ENCODE measurements at places on chromosomes 11 and 22.

DNA sequence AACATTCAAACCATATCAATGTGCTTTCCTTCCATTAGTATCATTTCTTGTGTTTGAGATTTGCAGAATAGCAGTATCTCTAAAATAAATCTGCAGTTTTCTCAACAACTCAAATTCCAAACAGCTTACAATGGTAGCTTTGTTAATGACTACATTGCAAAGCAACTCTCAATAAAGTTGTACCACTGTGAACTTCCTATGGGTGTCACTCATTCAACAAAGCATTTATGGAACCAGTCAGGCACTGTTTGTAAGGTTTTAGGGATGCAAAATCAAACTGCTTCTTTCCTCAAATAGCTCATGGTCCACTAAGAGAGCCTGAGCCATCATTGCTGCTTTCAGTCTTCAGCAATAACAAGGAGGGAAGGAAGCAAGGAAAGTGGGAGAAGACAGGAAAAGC is 91.0 kb downstream of the CCDC83 start:
- DNase-seq: no peak

- no peak for DNase-seq
These were observed 471 bp upstream of the AHNAK start for GRCh38 chr11:62546929-62547625.

DNA sequence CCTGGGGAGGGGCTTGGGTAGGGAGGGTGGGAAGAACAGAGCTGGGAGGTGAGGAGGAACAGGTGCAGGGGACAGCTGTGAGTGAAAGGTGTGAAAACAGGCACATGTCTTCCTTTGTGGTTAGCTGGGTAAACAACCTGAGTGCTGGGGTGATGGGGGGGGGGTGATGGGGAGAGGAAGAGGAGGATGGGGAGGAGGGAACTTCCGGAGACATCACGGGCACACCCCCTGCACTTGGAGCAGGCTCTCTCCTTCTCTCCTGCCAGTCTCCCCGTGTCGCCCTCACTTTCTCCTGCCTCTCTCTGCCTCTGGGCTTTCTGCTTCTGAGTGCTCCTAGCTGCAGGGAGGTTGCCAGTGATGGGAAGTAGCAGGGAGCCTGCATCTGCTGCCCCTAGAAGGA is 8.8 kb downstream of the CXCR5 start:
- DNase-seq: peak; percentile 24

DNA sequence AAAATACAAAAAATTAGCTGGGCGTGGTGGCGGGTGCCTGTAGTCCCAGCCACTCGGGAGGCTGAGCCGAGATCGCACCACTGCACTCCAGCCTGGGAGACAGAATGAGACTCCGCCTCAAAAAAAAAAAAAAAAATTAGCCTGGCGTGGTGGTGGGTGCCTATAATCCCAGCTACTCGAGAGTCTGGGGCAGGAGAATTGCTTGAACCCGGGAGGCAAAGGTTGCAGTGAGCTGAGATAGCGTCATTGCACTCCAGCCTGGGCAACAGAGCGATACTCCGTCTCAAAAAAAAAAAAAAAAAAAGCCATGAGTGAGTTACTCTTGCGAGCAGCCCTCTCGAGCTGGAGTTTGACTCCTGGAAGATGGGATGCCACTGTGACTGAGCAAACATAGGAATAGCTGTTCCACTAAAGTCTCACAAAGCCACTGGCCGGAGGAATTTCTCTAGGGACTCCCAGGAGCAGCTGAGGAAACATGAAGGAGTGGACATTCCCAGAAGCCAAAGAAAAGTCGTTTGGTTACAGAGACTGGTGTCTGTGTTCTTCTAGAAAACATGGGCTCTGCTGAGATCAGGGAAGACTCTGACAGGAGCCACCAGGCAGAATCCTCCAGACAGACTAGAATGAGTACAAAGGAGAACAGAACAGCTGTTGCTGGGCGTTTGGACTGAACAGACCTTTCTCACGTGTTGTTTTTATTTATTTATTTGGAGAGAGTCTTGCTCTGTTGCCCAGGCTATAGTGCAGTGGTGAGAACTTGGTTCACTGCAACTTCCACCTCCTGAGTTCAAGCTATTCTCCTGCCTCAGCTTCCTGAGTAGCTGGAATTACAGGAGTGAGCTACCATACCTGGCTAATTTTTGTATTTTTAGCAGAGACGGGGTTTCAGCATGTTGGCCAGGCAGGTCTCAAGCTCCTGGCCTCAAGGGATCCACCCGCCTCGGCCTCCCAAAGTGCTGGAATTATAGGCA is 32.4 kb upstream of the MYH9 start:
- no peak for DNase-seq

DNA sequence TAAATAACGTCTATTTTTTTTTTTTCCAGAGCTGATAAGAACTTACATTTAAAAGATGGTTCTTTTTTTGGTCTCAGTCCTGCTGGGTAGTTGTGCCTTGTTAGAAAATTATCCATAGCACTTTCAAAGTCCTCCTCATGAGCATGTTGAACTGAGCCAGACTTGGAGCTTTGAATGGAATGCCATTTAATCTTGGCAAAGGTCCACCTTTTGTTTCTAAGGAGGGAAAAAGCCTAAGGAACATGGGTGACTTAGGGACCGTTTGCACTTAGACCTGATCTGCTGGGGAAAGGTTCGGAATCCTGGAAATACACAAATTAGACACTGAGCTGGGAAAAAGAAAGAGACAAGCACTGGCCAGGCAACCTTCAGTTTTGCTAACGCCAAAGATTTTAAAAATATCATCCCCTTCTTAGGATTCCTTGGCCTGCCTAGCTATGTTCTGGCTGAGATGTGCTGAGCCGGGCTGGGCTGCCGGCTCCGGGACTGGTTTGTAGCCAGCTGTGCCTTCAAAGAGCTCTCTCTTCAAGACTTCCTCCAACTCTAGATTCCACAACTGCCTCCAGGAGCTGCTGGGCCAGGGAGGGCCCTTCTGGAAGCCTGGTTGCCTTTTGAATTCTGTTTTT is 67.4 kb downstream of the ENDOD1 start:
- no peak for DNase-seq

DNA sequence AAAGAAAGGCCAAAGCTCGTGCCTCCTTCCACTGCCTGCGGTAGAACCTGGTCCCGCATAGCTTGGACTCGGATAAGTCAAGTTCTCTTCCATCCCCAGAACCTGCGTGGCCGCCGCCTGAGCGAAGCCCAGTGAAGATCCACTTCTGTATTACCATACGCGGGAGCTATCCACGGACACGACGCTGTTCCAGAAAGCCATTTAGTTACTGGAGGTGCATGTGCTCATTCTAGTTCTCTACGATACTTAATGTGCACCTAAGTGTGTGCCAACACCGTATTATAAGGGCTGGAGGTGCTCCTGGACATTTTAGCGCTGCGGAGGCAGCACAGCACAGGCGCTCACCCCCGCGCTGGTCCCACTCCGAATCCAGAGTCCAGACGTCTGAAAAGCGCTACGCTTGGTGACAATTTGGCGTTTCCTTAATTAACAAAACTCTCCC is 1.4 kb downstream of the WT1 start:
- peak; percentile 61 for DNase-seq

GRCh38 chr11:4830346-4830745 is 9.2 kb downstream of the OR51F2 start:
- no peak for DNase-seq
